ENCODE measurements at places on chromosomes 6 and 20.

DNA sequence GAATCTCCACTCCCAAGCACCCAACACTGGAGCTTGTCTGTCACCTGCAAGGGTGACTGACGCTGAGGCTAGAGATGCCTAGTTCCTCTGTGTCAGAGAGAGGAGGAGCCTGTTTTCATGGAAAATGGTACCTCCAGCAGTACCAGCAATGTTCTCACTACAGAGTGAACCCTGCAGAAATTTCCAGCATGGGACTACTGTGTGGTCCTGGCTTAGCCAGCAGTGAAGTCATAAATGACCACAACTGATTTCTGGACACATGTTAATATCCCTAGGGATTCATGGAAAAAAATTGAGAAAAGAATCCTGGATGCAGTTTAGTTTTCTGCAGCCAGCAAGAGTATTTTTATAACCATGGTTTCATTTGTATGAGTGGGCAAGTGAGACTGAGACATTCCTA lies 468.1 kb downstream of the CD83 start:
- no peaks in the 10 kb centered on the region for H3K36me3 ChIP-seq
- DNase-seq = no peak
- H3K27ac ChIP-seq = no peak overlapping the region
- H3K4me3 ChIP-seq = no peak overlapping the region
- no peaks in the 10 kb centered on the region for H3K27me3 ChIP-seq

- H3K4me3 ChIP-seq = no peak overlapping the region
- H3K27ac ChIP-seq = no peak overlapping the region
- no peak for DNase-seq
- H3K27me3 ChIP-seq = no peaks in the 10 kb centered on the region
- no peaks in the 10 kb centered on the region for H3K36me3 ChIP-seq
Measured at GRCh38 chr6:79708095-79708791, 77.1 kb downstream of the SH3BGRL2 start.

DNA sequence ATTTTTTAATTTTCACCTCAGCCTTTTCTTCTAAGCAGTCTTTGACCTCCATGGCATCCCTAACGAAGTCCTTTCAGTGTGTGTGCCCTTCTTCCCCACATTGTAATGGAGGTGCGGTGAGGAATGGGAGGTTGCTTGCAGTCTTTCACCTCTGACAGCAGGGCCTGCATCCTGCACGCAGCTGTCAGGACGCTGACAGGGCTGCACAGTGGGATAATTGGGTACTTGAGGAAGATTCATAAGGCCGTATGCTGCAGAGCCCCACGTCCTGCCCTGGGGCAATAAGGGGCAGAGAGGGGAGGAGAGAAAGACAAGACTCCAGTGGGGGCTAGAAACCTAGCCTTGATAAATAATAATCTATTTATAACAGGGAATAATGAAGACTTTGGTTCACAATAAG lies 184.7 kb downstream of the SAMD5 start:
- no peaks in the 10 kb centered on the region for H3K4me1 ChIP-seq
- DNase-seq = no peak
- no peaks in the 10 kb centered on the region for H3K36me3 ChIP-seq
- H3K27ac ChIP-seq = no peak overlapping the region
- H3K4me3 ChIP-seq = no peak overlapping the region
- H3K27me3 ChIP-seq = no peaks in the 10 kb centered on the region

- H3K27ac ChIP-seq = no peak overlapping the region
- H3K36me3 ChIP-seq = no peaks in the 10 kb centered on the region
- H3K4me3 ChIP-seq = no peak overlapping the region
- no peak for DNase-seq
Measured at GRCh38 chr20:23477223-23477622, 13.7 kb upstream of the CST8 start.

- peak overlapping the region; percentile 76 for H3K27ac ChIP-seq
- no peak for DNase-seq
- H3K4me3 ChIP-seq = no peak overlapping the region
Measured at GRCh38 chr6:76866091-76866915, 597.0 kb downstream of the HTR1B start.

- H3K4me1 ChIP-seq = no peaks in the 10 kb centered on the region
- DNase-seq = no peak
- H3K27me3 ChIP-seq = no peaks in the 10 kb centered on the region
- no peak within 1 kb of the TSS for H3K27ac ChIP-seq
Measured at GRCh38 chr6:146028851-146029572, at the start of gene GRM1. GRM1 (plus strand) TSS chr6:146029062; CDS start chr6:146029518, 456 bp downstream.

GRCh38 chr6:157860505-157860991 lies 37.5 kb downstream of the SNX9 start:
- no peak overlapping the region for H3K27ac ChIP-seq
- no peak for DNase-seq
- peaks cover 9% of the 10 kb centered on the region for H3K4me1 ChIP-seq
- H3K4me3 ChIP-seq = no peak overlapping the region

- DNase-seq = no peak
- no peak overlapping the region for H3K4me3 ChIP-seq
- H3K27me3 ChIP-seq = no peaks in the 10 kb centered on the region
Measured at GRCh38 chr20:4358552-4358951, 343.2 kb upstream of the RNF24 start.

- H3K36me3 ChIP-seq = no peaks in the 10 kb centered on the region
- no peak for DNase-seq
- H3K4me3 ChIP-seq = no peak overlapping the region
- H3K4me1 ChIP-seq = no peaks in the 10 kb centered on the region
Measured at GRCh38 chr6:40877362-40877761, 161.7 kb downstream of the UNC5CL start.

DNA sequence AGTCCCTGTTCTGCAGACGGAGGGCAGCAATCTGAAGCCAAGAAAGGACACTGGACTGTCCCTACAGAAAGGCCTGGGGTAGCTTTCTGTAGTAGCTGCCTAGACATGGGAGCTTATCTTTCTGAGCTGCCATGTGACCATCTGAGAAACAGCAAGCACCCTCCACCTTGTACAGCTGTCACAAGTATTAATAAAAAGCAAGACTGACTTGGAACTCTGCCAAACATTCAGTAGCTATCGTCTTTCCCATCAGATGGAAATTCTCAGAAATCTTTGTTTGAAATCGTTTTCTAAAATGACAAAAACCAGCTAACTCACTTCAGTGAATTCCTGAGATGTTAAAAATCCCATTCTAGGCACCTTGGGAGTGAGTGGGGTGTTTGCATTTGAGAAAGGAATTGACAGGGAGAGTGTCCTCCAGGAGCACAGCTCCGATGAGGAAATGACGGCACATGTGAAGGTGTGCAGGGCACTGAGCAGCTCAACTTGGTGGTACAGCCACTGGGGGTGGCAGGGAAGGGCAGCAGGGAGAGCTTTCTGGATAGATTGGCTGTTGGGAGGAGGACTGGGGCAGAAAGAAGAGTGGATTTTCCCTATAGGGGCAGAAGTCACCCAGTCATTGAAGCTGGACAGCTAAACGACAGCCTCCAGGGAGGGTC lies 24.5 kb downstream of the ACSS1 start:
- H3K4me1 ChIP-seq = peaks cover 6% of the 10 kb centered on the region
- H3K27ac ChIP-seq = no peak overlapping the region
- no peaks in the 10 kb centered on the region for H3K36me3 ChIP-seq
- DNase-seq = peak; percentile 22
- no peaks in the 10 kb centered on the region for H3K27me3 ChIP-seq

DNA sequence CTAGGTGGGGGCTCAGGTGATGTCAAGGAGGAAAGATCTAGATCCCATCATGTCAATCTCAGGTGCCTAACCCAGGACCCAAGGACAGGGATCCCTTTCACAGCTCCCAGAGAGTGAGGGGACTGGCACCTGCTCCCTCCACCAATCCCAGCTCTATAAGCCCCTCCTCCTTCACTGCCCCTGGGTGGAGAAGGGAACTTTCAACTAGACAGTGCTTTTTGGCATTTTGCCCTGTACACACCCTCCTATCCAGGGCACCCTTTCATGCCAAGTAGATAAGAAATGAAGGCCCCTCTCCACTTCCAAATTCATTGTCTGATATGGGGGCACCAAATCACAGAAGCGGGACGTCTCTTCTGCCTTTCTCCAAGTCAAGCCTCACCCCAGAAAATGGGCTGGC lies 61.6 kb downstream of the MDGA1 start:
- DNase-seq = no peak
- H3K4me1 ChIP-seq = no peaks in the 10 kb centered on the region
- H3K4me3 ChIP-seq = no peak overlapping the region
- no peaks in the 10 kb centered on the region for H3K27me3 ChIP-seq
- no peaks in the 10 kb centered on the region for H3K36me3 ChIP-seq

GRCh38 chr6:157760589-157761330 lies 62.3 kb upstream of the SNX9 start:
- no peaks in the 10 kb centered on the region for H3K36me3 ChIP-seq
- no peaks in the 10 kb centered on the region for H3K27me3 ChIP-seq
- DNase-seq = no peak
- peak overlapping the region; percentile 98 for H3K27ac ChIP-seq
- H3K4me3 ChIP-seq = no peak overlapping the region
- H3K4me1 ChIP-seq = peaks cover 5% of the 10 kb centered on the region

DNA sequence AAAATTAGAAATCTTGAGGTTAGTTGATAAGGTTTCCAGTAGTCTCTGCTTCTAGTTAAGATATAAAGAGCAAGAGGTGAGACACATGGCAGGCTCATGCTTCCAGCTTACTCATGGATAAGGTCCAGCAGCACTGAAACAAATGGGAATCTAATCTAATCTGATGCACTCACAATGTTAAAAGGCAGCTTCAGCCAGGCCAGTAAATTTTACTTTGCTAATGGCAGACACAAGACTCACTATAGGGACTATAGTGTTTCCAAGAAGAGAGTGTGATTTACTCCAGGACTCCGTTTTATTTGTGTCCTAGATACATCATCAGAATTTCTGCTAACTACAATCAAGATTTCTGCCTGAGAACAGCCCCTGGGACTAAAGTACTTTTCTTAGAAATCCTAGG lies 324.8 kb downstream of the SMOC2 start:
- H3K27ac ChIP-seq = no peak overlapping the region
- no peak overlapping the region for H3K4me3 ChIP-seq
- H3K36me3 ChIP-seq = no peaks in the 10 kb centered on the region

GRCh38 chr20:36604952-36605398 lies 604 bp upstream of the RAB5IF start:
- H3K4me1 ChIP-seq = no peaks in the 10 kb centered on the region
- DNase-seq = peak; percentile 59
- no peak overlapping the region for H3K4me3 ChIP-seq
- no peaks in the 10 kb centered on the region for H3K27me3 ChIP-seq

DNA sequence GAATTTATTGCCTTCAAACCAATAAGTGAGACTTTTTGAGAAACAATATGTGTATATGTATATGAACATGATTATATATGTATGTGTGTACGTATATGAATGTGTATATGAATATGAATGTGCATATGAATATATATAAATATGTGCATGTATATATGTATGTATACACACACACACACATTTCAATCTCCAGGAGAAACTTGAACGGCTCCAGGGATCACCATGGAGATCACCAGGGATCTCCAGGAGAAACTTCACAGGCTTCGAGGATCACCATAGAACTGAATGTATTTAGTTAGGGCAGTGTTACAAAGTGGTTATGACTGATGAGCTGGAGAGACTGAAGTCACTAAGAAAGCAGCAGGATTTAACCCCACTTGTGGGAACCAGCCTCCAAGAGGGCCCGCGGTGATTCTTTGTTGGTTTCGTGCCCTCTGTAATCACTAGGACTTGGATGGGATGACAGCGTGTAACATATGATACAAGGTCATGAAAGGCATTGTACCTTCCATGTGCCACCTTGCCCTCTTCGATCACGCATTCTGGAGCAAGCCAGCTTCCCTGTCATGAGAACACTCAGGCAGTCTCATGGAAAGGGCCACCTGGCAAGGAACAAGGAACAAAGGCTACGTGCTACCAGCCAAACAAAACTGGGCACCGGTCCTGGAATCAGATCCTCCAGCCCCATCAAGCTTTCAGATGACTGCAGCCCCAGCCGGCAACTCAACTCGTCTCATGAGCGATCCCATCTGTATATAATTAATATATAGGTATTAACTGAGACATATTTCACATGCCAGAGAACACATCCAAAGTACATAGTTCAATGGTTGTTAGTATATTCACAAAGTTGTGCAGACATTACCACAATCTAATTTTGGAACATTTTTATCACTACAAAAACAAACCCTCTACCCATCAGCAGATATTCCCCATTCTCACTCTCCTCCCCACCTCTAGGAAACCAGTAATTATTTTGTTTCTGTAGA lies 8.6 kb downstream of the FAM50B start:
- DNase-seq = no peak
- H3K4me1 ChIP-seq = no peaks in the 10 kb centered on the region
- no peaks in the 10 kb centered on the region for H3K27me3 ChIP-seq
- no peak overlapping the region for H3K4me3 ChIP-seq

GRCh38 chr20:20851385-20851784 lies 138.9 kb upstream of the RALGAPA2 start:
- H3K27ac ChIP-seq = no peak overlapping the region
- H3K27me3 ChIP-seq = no peaks in the 10 kb centered on the region
- no peaks in the 10 kb centered on the region for H3K4me1 ChIP-seq
- no peak overlapping the region for H3K4me3 ChIP-seq
- H3K36me3 ChIP-seq = no peaks in the 10 kb centered on the region
- no peak for DNase-seq

DNA sequence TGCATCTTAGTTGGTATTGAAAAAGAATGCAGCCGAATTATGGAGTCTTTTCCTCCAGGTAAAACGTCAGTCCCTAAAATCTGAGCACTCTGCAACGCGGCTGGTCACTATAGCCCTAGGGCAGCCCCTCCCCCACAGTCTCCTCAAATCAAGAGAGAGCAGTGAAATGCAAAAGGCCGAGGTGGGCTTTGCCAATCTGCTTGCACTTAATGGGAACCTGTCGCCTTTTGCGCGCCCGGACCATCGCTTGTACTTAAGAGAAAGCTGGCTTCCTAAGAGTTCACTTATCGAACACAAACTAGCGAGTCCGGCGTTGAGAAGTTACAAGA lies 447 bp downstream of the MCM3 start:
- peaks cover 3% of the 10 kb centered on the region for H3K36me3 ChIP-seq
- H3K27ac ChIP-seq = no peak overlapping the region
- peaks cover 4% of the 10 kb centered on the region for H3K4me1 ChIP-seq
- DNase-seq = peak; percentile 60
- H3K27me3 ChIP-seq = no peaks in the 10 kb centered on the region
- peak overlapping the region; percentile 57 for H3K4me3 ChIP-seq
